ENCODE measurements at places on chromosomes 5 and 9. TPM values are rescaled to one million over a fixed set of nuclear protein-coding genes. Genes with fewer than 3 reads are reported as not detected.

Gene CCL28
- total RNA-seq = 7.5 TPM

Gene BAAT
- total RNA-seq = not detected

Gene CCNJL
- total RNA-seq = 21.9 TPM

Gene SEC61B
- total RNA-seq = 230 TPM

Gene CNTFR
- total RNA-seq = 1.1 TPM

GRCh38 chr9:127273326-127273725 lies 8.8 kb downstream of the GARNL3 start:
- DNase-seq = no peak

- DNase-seq = no peak
These were observed 389.3 kb upstream of the DMAC1 start for GRCh38 chr9:8188723-8189407.

- no peak for DNase-seq
These were observed 189.1 kb upstream of the IL12B start for GRCh38 chr5:159519365-159519764.

GRCh38 chr5:107486489-107486888 lies 184.2 kb downstream of the EFNA5 start:
- DNase-seq = no peak

GRCh38 chr5:150266871-150267291 lies 22.7 kb downstream of the CAMK2A start:
- DNase-seq = no peak

DNA sequence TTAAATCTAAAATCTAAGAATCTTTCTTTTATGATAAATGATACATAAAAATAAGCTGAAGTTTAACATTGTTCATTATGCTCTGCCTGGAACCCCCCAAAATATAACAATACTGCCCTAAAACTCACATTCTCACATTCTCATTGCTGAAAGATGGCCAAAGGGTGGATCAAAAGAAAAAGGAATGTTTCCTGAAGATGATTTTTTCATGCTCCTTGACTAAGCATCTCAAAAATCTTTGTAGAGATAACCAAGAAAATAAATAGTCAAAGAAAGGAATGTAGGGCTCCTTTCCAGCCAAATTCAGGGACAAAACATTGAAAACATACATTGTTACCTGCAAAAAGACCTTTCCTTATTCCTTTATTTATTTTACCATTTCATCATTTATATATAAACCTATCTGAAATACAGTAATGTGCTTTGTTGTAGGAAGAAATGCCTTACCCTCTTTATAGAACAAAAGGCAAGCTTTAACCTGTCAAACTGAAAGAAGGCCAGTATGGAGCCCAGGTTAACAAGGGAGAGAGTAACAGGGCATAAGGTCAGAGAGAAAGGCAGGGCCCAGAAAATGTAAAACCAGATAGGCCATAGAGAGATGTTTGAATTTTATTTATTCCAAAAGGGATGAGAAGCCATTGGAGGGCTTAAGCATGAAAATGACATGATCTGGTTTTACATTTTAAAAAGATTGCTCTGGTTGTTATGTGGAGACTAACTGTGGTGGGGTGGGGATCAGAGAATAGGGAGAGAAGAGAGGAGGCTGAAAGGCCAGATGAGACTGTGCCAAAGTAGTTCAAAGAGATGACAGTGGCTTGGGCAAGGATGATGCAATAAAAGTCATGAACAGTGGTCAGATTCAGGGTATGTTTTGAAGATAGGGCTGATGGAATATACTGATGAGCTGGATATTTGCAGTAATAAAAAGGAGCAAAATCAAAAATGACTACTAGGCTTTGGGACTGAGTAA lies 37.3 kb upstream of the CDK5RAP2 start:
- no peak for DNase-seq

DNA sequence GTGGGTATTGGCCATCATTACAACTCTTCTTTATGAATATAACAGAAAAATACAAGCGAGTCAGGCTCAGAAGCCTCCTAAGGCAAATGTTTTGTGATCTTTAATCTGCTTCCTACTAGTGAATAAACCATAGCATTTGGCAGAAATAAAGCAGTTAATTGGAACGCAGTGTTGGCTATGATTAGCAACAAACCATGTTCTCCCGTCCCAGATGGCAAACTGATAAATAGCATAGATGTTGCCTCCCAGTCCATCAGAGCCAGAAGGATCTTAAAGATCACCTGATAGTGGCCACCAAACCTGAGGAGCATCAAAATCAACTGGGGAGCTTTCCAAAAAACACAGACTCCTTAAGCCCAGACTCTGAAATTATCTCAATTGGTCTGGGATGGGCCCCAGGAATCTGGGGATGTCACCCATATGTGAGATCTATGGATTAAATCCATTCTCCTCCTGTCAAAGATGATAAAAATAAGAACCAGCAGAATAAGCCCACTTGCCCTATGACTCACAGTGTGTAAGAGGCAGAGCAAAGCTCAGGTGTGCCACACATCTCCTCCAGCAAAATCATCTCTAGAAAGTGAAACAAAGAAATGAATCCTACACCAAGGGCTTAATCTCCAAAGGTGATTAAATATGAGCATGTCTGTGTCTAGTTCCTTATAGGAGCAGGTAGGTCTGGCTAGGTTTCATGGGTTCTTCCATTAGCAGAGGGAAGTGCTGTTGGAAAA lies 50.3 kb downstream of the APBA1 start:
- DNase-seq = no peak

DNA sequence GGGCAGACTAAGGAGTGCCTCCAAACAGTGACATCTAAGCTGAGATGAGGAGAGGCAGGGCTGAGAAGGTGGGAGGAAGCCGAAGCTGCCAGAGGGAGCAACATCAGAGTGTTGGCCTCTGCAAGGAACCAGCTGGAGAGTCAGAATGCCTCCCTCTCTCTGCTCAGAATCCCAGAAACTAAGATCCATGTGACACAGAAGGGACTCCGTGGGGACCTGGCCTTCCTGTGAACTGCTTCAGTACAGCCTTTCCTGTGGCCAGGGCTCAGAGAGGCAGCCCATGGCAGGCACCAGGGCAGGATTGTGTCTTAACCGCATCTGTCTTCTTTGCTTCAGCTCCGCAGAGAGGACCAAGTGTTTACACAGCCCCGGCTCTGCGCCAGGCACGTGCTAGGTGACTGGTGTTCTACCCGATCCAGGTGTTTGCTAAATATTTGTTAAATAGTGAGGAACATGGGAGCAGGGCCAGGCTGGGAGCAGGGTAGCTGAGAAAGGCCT lies 33.5 kb downstream of the KCNMB1 start:
- DNase-seq = no peak

GRCh38 chr5:40223884-40224402 lies 455.8 kb upstream of the PTGER4 start:
- peak; percentile 72 for DNase-seq

GRCh38 chr5:143491646-143492045 lies 88.2 kb upstream of the NR3C1 start:
- no peak for DNase-seq
